ENCODE measurements at places on chromosomes 11 and 22.

GRCh38 chr11:74033046-74033445, 24.2 kb upstream of the UCP3 start:
- no peak for DNase-seq

- no peak for DNase-seq
Observed at GRCh38 chr11:126359431-126360048, 4.1 kb downstream of the ST3GAL4 start.

DNA sequence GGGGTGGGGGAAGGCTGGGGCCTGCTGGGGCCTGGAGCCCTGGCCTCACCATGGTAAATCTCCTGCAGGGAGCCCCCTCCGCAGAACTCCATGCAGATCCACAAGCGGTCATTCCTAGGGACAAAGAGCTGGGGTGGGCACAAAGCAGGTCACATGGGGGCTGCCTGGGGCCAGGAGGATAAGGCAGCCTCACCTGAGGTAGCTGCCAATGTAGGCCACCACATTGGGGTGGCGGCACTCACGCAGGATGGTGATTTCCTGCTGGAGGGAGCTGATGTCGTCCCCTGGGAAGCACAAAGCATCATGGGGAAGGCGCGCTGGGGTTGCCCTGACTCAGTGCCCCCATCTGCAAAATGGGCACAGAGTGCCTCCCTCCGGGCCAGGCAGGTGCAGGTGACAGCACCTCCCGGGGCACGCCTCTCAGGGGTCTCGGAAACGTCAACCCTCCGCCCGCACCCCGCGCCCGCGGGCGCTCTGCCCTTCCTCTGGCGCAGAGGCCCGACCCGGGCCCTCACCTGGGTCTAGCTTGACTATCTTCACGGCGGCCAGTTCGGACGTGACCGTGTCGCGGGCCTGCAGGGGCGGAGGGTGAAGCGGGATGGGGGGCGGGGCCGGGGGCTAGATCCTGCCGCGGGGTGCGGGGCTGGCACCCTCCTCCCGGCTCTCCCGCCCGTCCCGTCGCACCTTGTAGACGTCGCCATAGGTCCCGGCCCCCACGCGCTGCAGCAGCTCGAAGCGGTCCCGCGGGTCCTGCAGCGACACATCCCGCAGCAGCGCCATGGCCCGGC, 450 bp downstream of the MAP4K2 start:
- DNase-seq: no peak

GRCh38 chr11:116043857-116044256, 539.6 kb upstream of the CADM1 start:
- DNase-seq: no peak

- no peak for DNase-seq
Observed at GRCh38 chr11:96925862-96926261, 536.0 kb downstream of the JRKL start.

- no peak for DNase-seq
Observed at GRCh38 chr22:41308054-41308453, 6.7 kb downstream of the ZC3H7B start.

DNA sequence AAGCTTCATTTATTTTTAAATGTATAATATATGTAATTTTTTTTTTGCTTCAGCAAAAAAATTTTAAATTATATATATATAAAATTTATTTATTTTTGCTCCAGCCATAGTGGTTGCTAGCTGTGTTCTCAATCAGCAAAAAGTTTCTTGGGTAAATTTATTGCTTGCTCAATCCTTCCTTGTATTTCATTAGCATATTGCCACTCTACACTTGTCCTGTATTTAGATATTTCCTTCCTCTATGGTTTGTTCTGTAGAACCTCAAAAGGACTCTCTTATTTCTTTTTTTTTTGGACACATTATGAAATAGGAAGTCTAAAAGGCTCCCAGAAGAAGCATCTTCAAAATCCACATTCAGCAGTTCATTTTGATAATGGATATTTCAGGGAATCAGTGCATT, 2.3 kb downstream of the PTPRJ start:
- no peak for DNase-seq

DNA sequence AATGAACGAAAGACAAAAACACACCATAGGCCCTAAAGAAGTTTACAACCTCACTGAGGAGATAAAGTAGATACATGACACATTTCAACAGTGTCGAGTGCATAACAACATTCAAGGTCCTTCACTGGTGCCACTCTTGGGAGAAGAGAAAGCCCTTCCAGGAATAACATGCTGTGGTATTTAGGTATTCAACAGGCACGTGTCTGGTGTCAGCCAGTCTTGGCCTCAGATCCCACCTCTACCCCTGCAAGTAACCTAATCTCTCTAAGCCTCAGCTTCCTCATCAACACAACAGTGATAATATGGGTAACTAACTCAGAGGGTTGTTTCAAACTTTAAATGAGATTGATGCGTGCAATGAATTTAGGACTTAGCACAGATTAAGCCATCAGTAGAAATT, 235.0 kb upstream of the ZC3H12C start:
- DNase-seq: no peak

DNA sequence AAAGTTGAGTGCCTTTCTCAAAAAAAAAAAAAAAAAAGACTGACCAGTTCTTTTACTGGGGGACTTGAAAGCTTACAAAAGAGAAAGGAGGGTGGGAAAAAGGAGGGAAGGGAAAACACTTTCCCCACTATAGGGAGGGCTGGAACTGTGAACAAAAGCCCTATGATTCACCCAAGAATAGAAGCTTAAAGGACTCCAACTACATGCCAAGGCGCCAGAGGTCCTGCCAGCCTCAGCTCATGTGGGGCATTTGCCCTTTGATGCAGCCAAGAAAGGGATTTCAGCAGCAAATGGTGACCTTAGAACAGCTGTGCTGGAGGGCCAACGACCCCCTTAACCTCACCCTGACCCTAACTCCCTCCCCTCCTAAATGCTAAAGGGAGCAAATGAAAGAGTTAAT, 160.0 kb downstream of the NTM start:
- no peak for DNase-seq

DNA sequence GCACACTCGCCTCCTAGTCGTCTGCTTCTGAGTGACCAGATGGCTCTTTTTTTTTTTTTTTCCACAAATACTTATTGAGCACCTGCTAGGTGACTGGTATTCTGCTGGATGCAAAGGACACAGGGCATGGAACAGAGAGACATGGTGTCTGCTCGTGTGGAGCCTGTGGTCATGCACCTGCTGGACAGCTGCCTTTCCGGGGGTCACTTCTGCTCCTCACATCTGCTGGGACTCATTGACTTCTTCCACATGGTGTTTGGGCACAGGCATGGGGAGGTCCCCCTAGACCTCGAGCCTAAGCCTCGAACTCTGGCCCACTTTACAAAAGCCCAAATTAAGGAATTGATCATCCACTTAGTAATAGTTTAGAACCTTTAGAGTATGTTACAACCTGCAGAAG, 39.5 kb upstream of the EMID1 start:
- no peak for DNase-seq
